CD4-positive, alpha-beta T cell treated with Interleukin-12 subunit alpha and Interleukin-12 subunit beta, for 1 hour (primary cell): ENCODE measurements at places on chromosomes 3 and 15.

DNA sequence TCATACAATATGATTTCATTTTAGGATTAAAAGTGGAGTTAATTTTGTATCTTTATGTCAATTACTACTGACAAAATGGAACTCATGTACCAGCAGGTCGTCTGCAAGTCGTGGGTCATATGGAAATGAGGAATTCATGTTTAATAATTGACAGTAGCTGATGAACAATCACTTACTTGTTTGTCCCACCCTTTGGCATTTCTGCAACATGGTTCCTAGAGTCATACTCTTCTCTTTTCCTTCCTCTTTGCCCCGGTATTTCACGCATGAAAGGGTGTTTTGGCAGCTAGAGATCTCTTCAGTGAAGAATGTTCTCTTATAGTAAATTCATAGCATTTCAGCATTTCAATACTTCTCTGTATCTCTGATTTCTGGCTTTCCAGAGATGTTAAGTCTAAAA, 133.3 kb upstream of the SLC24A5 start:
- no peak for DNase-seq

GRCh38 chr3:126753191-126754160, 49.4 kb downstream of the CHCHD6 start:
- no peak for DNase-seq

DNA sequence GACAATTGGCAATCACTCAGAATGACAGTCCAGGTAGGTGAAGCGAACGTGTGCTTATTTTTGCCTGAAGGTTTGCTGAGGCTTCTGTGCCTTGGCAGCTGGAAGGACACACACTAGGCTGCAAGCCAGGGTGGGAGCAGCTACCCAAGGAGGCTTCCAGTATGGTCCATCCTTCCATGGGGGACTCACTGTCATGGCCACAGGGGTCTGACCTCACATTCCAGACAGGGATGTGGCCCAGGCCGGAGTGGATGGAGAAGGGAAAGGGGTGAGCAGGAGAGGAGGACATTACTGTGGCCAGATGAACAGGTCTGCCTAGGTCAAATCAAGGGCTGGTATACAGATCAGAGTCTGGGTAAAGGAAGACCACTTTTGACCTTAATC, 247.7 kb downstream of the ADAMTS17 start:
- DNase-seq = no peak

- no peak for DNase-seq
These were observed 14.0 kb downstream of the VPS13C start for GRCh38 chr15:62046078-62046743.

DNA sequence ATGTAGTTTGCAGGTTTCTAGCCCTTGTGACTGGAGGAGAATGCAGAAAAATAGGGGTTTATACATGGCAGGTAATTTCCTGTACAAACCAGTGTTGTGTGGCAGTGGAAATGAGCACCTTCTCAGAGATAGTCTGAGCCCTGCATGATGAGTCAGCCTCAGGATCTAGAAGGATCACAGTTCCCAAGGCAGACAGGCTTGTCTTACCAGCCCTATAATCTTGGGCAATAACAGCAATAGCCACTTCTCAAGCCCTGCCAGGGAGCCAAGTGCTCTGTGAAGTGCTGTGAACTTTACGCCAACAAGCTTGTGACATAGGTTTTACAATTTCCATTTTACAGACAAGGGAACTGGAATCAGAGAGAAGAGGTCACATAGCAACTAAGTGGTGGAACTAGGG, 89.4 kb downstream of the CD47 start:
- no peak for DNase-seq

DNA sequence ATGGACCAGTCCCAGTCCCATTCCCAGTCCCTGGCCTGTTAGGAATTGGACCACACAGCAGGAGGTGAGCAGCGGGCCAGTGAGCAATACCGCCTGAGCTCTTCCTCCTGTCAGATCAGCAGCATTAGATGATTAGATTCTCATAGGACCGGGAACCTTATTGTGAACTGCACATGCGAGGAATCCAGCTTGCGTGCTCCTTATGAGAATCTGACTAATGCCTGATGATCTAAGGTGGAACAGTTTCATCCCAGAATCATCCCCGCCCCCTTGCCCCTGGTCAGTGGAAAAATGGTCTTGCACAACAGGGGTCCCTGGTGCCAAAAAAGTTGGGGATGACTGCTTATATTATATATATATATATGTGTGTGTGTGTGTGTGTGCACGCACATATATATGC, 63.1 kb downstream of the IFT57 start:
- no peak for DNase-seq

GRCh38 chr3:15120986-15121385, 22.0 kb upstream of the RBSN start:
- DNase-seq = no peak

- DNase-seq = no peak
These were observed 9.7 kb downstream of the TNFSF10 start for GRCh38 chr3:172513488-172513887.

DNA sequence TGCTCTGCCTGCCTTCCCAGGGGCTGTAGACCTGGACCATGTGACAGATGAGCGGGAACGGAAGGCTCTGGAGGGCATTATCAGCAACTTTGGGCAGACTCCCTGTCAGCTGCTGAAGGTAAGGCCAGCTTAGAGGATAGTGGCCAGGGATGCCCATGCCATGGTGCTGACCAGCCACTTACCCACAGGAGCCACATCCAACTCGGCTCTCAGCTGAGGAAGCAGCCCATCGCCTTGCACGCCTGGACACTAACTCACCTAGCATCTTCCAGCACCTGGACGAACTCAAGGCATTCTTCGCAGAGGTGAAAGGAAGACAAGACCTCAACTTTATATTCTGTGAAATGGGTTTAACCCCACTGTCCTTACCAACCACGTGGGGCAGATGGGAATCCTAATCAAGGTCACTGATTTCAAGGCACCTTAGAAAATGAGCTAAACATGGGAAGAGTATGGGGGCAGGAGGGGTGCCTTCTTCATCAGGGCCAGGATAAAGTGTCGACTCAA, 26.7 kb downstream of the NBEAL2 start:
- no peak for DNase-seq

DNA sequence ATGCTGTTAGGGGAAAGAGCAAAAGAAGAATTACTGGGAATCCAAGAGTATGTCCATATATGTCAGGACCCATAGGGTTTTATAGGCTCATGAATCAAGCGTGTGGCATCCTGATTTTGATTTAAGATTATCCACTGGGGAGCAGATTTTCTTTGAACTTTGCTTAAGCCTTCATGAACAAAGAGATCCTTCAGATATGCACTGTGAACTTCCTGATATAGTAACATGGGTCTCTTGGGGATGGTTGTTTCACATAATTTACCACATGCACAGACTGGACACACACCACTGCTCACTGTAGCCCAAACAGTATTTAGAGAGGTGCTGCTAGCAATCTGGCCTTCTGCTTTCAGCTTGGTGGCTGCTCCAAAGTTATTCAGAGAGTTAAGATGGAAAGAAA, 200.9 kb upstream of the ZPLD1 start:
- DNase-seq = no peak

- DNase-seq = no peak
These were observed 867.1 kb downstream of the NAALADL2 start for GRCh38 chr3:175726228-175726627.

GRCh38 chr15:44595246-44595645, 58.3 kb downstream of the EIF3J start:
- no peak for DNase-seq

DNA sequence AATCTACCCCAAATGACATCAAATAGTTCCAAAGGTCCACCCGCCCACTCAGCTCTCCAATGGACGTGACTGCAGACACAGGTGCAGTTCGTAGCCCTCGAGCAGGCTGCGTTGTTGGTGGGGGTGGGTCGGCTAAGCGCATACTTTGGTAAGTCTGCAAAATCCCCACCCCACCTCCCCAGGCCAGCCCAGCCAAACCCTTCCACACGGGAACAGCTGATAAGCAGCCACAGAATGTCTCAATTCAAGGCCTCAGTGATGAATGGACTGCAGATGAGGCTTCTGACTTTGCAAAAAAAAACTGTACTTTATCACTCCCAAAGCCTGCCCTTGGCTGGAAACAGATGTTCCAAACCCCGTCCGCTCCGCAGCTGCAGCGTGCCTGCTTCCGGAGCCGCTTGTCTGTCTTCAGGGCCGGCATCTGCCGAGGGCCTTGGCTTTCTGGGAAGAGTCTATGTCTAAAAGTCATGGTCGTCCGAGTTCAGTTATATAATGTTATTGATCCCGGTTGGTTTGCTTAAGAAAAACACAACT, 38.2 kb downstream of the PCSK6 start:
- DNase-seq = no peak

DNA sequence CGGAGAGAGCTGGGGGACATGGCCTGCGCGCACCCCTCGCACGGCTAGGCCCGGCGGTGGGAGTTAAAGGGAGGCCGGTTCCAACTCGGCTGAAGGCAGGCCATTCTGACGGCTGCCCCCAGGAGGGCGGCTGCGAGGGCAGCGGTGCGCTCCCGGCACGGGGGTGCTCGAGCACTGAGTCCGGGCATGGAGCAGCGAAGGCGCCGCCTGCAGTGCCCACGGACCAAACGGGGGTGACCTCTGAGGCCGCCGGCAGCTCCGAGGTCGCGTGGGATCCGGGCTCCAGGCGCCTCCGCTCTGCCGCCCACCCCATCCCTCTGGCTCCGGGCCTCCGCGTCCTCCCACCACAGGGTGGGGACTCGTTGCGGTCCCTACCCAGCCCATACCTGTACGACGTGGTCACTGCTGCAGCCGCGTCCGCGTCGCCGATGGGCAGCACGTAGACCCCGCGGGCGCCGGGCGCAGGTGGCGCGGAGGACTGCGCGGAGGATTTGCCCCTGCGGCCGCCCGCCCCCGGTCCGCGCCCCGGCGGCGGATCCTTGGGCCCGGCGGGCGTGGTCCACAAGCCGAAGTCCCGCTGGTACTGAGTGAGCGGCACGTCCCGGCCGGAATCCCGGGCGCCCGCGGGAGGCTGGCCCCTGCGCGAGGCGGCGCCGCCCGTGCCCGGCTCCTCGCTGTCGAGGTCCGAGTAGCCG, 469 bp downstream of the MAP6D1 start:
- DNase-seq = peak; percentile 18

DNA sequence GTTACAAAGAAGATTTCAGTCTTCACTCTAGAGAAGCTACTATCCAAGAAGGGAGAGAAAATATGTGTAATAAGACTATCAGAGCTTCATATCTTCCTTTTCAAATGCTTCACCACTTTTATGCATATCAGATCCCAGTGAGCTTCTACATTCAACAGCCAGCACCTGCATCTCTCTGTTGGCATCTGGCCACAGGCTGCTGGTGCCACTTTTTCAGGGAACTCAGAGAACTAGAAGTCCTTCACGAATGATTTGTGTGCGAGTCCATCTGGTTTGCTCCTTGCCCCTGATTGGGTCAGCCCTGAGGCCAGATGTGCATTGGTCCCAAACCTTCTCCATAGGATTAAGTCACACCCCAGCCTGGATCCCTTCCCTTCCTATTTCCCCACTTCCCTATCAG, 22.1 kb downstream of the SNTN start:
- DNase-seq = no peak

DNA sequence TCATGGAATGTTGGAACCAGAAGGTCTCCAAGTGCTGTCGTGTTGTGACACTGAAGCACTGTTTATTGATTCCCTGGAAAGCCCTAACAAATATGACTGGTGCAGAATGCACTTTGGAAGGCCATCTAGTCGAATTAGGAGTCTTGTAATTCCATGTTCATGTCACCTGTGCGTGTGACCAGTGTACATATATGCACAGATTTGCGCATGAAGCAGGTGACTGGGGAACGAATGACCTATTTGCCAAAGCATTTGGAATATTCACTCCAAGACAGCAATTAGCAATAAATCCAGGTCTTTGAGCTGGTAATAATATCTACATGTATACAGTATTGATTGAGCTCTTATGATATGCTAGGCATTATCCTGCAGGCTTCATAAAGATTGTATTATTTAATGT, 177.5 kb upstream of the PFN2 start:
- no peak for DNase-seq

DNA sequence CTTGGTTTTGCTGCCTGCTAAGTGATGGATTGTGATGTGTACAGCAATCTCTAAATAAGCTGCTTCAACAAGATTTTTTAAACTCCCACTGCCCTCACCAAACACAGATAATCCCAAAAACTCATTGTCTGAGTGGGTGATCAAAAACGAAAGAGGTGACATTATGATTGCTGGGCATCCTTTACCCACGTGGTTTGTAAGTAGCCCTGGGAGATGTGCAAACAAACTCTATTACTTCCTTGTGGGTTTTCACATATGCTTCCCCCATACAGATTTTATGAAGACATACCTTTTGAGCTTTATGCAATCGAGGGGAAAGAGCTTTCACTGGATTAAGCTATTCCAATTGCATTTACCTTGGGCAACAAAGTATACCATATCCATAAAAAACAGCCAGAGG, 1000.4 kb downstream of the FHIT start:
- no peak for DNase-seq

DNA sequence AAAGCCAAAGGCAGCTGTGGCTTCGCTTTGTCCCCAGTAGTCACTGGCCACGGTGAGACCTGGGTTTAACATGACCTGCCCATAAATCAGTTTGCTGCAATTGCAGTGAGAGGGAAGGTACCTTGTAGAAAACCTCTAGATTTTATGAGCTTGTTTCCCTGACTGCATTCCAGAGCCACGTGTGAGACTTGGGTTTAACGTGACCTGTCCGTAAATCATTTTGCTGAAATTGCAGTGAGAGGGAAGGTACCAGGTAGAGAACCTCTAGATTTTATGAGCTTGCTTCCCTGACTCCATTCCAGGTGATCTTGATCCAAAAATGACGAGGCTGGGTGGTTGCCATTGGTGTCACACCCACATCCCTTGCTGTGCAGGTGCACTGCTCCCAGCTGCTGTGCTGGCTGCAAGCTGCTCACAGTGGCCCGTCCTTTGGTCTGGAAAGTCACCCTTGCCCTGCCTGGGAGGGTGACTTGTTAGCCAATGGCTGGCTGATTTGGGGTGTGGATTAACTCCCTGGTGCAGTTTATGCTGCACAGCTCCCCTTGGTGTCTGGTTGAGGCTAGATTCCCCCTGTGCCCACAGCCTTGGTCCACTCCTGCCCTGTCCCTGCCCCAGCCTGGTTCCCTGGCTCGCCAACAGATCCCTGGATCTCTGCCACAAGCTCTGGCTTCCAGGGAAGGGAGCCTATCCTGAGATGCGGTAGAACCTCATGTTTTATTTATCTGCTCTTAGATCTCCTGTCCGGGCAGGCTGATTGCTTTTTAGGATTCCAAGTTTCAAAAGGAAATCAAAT, 192.7 kb upstream of the CTDSPL start:
- no peak for DNase-seq

DNA sequence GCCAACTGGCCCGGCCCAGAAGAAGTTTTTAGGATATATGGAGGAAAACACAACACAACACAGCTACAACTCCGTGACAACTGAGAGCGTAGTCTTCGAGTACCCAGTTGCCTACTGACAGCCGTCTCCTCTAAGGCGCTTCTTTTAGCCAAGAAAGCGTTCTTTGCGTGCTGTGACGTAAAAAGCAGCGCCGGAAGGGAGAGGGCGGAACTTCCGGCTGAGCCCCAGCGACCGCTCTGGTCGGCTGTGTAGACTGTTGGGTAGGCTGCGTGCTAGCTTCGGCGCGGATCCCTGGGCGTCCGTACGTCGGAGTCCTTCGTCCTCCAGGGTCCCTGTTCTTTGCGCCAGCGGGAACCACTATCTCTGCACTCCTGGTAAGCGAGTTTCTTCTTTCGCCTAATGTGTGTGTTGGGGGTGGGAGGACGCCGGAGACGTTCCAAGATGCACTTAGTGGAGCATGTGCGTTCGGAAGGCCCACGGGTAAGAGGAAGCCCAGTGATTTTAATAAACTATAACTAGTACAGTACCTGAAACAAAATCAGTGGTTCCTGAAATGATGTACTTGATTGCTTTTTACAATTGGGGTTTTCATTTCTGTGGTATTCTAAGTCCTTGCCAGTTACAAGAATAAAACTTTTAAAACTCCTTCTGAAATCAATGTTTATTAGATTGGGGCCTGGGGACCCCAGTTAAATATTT, at the start of gene TRMT10C:
TRMT10C (plus strand) TSS at position 239 of the 699 bp plus-strand sequence. CDS start 2,914 bp downstream, outside the sequence.
- peak; percentile 94 for DNase-seq
